ENCODE measurements at places on chromosomes 7 and 10. TPM values are rescaled to one million over a fixed set of nuclear protein-coding genes. Genes with fewer than 3 reads are reported as not detected.

GRCh38 chr7:106583100-106583499 lies 77.9 kb downstream of the CCDC71L start:
- H3K4me1 ChIP-seq, result peaks cover 6% of the 10 kb centered on the region
- peak; percentile 91 for DNase-seq
- H3K36me3 ChIP-seq, result no peaks in the 10 kb centered on the region

Gene FFAR4
- total RNA-seq, result not detected

DNA sequence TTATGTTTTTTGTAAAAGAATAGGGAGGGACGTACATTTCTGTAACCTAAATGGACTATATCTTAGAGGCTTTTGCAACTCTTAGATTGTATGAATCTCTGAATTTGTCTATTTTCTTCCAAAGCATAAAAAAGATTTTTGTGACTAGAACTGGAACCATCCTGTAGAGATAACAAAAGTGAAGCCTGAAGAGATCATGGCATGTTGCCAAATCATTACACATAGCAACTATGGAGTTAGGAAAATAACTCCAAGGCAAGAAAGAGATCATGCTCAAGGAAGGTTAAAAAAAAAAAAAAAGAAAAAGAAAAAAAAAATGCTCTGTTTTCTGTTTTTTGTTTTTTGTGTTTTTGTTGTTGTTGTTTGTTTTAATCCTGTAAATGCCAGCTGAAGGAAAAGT lies 567.7 kb upstream of the ZWINT start:
- H3K4me3 ChIP-seq, result no peak overlapping the region
- no peaks in the 10 kb centered on the region for H3K4me1 ChIP-seq

Gene STK32C
- total RNA-seq, result 21.5 TPM

Gene TEX47
- total RNA-seq, result not detected

Gene ARL3
- total RNA-seq, result 10.6 TPM

DNA sequence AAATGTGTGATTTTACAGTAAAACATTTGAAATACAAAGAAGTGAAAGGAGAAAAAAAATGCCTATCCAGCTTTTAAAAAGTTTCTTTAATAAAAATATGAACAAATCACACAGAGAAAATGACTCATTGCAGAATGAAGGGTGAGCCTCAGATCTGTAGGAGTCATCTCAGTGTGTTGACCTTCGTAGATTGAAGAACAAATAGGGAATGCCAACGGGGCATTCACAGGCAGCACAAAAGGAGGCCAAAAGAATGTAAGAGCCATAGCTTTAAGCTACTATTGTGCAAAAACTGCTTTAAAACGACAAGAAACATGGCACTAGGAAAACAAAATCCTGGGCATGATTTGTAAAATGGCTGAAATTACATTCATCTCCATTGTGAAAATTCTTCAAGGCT lies 782.7 kb upstream of the CELF2 start:
- H3K4me3 ChIP-seq, result no peak overlapping the region
- H3K27me3 ChIP-seq, result no peaks in the 10 kb centered on the region
- H3K36me3 ChIP-seq, result no peaks in the 10 kb centered on the region
- peak; percentile 2 for DNase-seq

Measured in fibroblast of lung (primary cell).